ENCODE measurements at places on chromosomes 16 and 17.

- no peak for DNase-seq
Measured at GRCh38 chr16:20916942-20917341, 16.4 kb downstream of the LYRM1 start.

DNA sequence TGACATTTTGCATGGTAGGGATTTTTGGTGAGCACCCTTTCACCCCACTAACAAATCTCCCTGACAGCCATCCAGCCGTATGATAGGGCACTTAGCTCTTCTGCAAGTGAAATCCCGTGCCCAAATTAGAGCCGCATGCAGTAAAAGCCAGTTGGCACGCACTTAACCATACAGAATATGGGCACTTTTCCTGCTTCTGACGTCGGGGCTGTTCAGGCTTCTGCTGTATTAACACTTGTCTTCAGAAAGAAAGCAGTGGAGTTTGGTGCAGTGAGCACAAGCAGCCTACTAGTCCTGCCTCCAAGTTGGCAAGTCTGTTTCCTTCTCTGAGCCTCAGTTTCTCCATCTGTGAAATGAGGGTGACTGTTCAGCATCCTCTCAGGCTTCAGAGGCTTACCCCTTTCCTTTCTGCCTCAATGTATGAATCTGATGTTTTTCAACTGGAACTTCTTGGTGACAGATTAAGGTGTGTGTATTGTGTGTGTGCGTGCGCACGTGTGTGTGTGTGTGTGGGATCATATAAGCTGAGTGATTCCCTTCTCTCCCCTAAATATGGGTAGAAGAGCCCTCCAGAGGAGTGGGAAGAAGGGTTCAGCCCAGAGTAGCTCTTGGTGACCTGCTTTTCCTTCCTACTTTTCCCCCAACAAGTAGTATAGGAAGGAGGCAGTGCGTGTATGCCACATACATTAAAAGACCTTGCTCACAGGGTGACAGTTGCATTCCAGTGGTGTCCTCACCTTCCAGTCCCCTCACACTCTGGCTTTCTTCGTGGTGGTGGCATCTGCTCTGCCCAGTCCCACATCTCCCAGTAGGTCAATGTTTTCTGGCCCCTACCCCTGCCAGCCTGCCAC lies 19.0 kb downstream of the IGF2BP1 start:
- no peak for DNase-seq

DNA sequence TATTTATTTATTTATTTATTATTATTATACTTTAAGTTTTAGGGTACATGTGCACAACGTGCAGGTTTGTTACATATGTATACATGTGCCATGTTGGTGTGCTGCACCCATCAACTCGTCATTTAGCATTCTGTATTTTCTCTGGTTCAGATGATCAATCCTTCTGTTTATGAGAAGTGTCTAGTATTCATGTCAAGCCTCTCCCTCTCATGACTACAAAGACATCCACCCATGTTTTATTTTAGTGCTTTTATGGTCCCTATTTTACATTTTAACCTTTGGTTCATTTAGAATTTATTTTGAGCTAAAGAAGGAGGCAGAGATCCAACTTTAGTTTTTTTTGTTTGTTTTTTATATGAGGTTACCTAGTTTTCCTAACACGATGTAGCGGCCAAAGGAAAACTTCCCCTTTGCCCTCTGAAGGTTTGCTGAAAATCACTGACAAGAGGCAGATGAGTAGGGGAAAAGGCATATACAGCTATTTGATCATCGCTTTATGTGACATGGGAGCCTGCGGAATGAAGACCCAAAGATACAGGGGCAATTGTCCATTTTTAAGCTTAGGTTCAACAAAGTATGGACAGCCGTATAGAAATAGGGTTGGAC lies 22.4 kb upstream of the AQP8 start:
- DNase-seq, result no peak

DNA sequence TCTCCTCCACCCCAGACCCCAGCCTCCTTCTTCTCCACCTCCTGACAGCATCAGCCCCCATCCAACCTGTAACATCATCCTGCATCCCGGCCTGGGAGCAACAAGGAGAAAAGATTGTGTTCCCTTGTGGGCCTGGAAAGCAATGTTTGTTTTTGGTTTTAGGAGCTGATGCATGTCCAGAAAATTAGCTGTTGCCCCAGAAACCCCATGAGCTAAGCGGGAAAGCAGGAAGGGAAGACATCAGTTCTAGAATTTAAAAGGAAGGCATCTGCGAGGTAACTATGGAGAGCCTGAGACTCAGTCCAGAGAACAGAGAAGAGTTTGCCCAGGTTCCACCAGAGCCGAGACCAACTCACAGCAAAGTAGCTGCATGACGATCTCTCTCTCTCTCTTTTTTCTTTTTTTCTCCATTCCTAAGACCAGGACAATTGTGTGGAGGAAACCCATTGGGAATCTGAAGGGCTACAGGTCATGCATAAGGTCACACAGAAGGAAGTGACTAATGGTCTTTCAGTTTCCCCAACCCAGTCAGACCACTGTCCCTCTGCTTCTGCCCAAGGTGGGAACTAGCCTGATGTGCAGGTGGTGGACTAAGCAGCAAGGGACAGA lies 124.4 kb downstream of the SLC39A11 start:
- no peak for DNase-seq

- DNase-seq, result no peak
Measured at GRCh38 chr17:8038954-8039610, at the start of gene ALOX15B. Gene ALOX15B (plus strand): TSS chr17:8039059. CDS start chr17:8039156, 97 bp downstream.

DNA sequence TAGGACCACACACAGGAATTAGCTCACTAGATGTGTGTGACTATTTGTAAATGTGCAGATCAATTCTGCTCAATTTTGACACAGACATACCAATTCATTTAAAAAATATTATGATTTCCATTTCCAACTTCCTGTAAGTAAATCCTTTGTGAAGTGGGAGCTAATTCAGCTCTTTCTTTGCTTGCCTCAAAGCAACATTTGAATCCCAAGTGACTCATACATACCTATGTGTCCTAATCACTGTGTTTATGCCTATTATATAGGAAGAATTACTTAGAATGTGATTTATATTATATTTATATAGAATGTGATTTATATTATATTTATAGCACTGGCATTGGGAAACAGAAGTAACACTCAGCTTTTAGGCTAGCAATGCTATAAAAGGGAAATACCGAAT lies 195.9 kb upstream of the C17orf78 start:
- no peak for DNase-seq

GRCh38 chr17:78448356-78448993 lies 70.0 kb downstream of the PGS1 start:
- no peak for DNase-seq
